ENCODE measurements at places on chromosomes 5 and 9.

DNA sequence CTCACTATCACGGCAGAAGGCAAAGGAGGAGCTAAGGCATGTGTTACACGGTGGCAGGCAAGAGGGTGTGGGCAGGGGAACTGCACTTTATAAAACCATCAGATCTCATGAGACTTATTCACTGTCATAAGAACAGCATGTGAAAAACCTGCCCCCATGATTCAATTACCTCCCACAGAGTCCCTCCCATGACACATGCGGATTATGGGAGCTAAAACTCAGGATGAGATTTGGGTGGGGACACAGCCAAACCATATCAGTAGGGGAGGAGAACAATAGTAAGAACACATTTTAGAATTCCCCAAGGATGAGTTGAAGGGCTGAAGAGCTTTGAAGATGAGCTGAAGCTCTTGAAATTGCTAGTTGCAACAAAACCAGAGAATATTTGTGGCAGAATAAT is 287.9 kb downstream of the SMARCA2 start:
- no peak for DNase-seq

DNA sequence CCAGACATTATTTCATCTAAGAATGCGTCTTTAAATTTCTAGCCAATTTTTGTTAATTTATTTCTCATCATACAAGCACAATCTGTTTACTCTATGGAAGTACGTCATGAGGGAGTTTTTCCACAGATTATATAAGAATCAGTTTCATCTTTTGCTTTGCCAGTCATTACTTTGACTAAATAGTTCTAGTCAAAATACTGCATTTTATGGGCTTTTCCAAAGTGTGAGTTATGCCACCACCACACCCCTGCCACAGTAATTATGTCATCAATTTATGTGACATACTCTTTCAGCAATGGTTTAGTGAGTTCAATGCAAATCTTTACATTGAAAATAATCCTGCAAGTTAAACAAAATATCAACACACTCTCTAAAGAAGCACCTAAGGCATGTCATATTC is 2.0 kb downstream of the RIMOC1 start:
- DNase-seq, result no peak

DNA sequence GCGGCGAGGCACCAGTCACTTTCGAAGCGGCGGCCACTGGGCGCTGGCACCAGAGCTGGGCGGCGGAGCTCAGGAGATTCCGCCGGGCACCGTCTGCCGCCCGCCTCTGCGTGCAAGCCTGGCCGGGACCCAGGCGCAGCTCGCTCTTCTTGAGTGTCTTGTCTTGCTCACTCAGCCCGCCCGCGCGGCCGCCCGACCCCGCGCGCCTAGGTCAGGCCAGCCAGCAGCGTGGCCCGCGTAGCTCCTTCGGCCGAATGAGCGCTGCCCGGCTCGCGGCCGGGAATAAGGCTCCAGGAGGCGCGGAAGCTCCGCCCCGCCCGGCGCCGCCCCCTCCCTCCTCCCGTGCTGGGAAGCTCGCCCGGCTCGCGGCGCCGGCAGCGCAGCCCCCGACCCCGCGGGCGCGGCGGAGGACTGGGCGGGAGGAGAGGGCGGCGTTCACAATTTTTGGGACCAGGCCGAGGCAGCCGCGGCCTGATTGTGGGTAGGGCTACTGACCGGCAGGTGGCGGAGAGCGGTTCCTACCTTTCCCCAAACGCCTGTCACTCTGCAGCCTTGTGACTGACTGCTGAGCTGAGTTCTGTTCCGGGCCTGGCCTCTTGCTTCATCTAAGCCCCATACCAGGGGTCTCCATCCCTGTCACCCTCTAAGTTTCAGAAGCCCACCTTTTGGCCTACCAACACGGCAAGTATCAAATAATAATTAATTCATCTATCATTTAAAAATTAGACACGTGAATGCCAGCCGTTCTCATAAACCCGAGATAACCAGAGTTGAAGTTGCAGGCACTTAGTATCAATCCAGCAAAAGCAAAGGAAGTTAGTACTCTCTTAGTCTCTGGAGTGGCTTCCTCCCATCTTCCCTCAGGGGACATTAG is at the start of gene HBEGF:
Gene HBEGF, minus strand, starts transcription at position 256 of the 874 bp plus-strand sequence. CDS start 275 bp downstream, outside the sequence.
- peak; percentile 81 for DNase-seq

GRCh38 chr5:128927644-128928043 is 37.6 kb upstream of the SLC27A6 start:
- DNase-seq, result no peak

GRCh38 chr5:135386886-135387628 is 12.0 kb downstream of the MACROH2A1 start:
- no peak for DNase-seq

DNA sequence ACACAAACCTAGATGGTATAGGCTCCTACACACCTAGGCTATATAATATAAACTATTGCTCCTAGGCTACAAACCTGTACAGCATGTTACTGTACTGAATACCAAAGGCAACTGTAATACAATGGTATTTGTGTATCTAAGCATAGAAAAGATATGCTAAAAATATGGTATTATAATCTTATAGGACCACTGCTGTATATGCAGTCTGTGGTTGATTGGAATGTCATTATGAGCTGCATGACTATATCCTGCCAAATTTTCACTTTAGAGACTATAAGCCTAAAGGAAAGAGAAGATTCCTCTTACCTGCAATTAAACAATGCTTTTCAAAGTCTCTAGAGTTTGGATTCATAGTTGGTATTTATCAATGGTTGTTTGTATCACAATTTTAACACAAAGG is 24.7 kb upstream of the ACOT12 start:
- no peak for DNase-seq

GRCh38 chr5:173328844-173329490 is 753 bp upstream of the STC2 start:
- DNase-seq, result no peak

DNA sequence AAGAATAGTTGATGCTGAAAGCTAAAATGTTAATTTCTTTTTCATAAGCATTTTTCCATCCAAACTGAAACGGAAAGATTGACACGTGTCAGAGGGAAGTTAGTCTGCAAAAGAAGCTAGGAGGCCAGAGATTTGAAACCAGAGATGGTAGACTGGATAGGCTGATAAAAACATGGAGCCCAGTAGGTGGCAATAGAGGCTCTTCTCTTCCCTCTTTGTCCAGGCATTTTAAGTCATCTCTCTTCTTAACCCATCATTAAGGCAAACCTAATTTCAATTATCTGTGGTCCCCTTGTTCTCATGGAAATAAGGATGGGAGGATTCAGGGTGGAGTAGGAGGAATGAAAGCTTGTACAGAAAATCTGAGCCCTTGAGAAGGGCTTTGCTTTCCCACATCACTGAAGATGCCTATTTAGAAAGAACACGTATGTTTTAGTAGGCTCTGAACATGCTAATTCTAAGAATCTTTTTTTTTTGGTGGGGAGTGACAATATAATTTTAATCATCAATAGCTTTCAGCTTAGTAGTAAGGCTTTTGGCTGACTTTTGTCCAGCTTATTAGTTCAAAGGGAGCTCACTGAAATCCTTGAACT is 66.6 kb downstream of the ZNF474 start:
- DNase-seq, result no peak

DNA sequence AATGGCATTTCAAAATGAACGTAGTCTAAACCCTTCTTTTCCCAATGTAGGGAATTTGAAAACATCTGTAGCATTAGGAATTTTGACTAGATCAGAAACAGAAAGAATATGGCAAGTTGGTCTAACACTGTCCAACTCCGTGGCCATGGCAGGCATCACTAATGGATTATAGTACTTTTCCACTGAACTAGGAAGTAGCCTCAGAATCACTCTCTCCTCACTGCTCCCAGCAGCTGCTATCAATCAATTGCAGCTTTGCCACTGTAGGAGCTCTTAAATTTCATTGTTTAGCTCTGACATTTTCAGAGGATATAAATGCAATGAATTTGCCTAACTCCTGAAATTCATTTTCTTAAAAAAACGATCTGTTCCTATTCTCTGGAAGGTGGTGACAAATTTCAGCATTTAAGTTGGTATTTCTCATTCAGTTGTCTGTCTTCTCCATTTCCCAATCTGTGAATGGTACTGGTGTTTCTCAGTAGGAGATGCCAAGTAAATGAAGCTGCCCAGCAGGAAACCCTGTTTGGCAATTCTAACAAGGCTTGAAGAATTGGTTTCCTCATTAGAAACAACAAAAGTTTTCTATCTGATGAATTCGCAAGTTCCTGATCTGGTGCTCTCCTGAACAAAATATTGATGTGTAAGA is 64.7 kb downstream of the TLR4 start:
- DNase-seq, result no peak

GRCh38 chr5:57662991-57663390 is 180.4 kb upstream of the ACTBL2 start:
- no peak for DNase-seq

GRCh38 chr9:22097707-22098106 is 88.6 kb upstream of the CDKN2B start:
- DNase-seq, result no peak

- DNase-seq, result no peak
Observed at GRCh38 chr5:59139695-59140094, 556.8 kb downstream of the RAB3C start.

DNA sequence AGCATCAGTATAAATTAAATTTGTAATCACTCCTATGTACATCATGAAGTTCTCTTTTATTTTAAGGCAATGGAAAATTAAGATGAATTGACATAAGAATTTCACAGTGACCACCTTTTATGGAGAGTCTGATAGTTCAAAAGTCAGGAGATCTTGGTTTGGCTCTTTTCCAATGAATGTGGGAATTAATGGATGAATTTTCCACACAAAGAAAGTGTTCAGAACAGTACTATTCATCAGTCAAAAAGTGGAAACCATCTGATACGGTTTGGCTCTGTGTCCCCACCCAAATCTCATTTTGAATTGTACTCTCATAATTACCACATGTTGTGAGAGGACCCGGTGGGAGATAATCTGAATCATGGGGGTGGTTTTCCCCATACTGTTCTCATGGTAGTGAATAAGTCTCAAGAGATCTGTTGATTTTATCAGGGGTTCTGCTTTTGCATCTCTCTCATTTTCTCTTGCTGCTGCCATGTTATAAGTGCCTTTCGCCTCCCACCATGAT is 24.5 kb downstream of the CCDC125 start:
- no peak for DNase-seq

DNA sequence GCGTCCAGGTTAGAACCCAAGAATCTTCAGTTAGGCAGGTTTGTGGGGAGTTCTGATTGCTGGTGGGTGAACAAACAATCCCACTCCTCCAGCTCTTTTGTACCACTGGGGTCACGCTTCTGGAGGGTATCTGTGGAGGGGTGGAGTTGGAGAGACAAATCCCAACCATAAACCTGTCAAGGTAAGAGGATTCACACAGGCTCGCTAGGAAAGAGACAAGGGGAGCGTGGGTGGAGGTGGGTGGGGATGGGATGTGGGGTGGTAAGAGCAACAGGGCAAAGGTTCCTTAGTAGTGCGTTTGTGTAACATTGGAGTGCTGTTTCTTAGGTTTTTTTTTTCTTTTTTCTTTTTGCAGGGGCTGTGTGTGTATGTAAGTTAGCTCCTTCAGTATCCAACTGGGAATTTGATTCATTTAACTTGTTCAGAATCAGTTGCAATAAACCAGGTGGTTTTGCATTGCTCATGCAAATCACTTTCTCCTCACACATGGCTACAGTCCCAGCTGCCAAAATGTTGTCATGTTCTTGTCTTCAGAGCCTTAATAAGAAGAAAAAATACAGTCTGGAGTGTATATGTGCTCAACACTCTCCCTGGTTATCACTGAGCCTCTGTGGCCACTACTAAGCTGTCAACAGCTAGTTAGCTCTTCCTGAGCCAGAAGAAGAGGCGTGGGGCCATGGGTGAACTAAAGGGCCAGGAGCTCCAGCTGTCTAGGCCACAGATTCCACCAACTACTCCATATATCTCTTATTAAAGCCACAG is 164.0 kb upstream of the RAD23B start:
- no peak for DNase-seq

DNA sequence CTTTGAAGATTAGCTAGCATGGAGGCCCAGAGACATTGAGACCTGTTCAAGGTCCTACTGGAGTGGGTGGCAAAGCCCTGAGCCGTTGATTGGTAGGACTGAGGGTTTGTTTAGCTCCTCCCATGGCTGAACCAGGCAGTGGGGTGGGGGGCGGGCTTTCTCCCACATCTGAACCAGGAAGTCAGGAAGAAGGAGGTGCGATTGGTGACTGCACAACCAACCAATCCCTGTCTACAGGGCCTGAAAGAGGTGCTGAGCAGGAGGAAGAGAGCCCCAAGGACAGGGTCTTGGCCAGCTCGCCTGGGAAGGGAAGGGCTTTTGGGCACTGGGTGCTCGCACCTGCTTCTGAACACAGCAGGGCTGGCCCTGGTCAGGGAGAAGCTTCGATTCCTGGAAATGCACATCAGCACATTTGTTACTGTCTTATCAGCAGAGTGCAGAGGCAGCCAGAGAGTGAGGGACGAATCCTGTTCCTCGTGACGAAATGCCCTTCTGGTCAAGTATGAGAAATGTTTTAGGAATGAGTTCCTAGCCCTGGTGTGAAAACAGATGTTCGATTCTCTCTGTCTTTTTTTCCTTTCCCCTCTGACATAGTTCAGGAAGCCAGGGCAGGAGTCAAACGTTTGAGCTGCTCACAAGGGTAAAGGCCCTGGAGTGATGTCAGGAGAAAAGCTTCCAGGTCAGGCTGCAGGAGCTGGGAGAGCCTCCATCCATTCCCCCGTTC is 294.8 kb upstream of the KLF4 start:
- DNase-seq, result no peak

DNA sequence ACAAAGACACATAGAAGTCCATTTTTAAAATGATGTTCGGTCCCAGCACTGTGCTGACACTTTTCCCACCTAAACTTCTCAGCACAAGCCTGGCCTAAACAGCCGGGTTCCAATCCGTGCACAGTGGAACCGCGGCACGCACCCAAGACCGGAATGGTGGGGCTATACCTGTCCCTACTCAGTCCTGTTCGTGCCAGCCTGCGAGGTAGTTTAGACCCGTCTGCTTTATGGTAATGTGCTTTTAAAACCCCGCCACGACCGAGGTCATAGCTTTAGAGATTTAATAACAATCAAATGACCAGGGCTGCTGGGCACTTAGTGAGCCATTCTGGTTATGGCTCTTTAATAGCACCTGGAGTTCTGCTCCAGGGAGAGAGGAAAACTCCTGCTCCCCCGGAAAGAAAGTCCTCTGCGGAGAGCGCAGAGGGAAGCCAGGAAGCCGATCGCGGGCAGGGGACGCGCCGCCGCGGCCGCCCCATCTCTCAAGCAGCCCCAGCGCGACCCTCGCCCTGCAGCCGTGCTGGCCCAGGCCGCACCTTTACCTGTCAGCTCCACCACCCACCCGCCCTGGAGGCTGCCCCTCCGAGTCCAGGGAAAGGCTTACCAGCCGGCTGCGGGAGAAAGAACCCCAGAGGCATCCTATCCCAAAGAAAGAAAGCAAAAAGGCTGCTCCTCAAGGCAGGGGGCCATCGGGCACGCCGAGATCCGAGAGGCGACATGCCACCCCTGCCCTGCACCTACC is 511 bp downstream of the ARL15 start:
- peak; percentile 53 for DNase-seq

- no peak for DNase-seq
Observed at GRCh38 chr5:84821924-84822323, 437.2 kb upstream of the EDIL3 start.
